ENCODE measurements at places on chromosomes 7 and 10.

- no peak for DNase-seq
Measured at GRCh38 chr10:56895306-56895705, 534.2 kb upstream of the ZWINT start.

GRCh38 chr7:105752671-105753275, 123.6 kb downstream of the ATXN7L1 start:
- DNase-seq, result no peak

DNA sequence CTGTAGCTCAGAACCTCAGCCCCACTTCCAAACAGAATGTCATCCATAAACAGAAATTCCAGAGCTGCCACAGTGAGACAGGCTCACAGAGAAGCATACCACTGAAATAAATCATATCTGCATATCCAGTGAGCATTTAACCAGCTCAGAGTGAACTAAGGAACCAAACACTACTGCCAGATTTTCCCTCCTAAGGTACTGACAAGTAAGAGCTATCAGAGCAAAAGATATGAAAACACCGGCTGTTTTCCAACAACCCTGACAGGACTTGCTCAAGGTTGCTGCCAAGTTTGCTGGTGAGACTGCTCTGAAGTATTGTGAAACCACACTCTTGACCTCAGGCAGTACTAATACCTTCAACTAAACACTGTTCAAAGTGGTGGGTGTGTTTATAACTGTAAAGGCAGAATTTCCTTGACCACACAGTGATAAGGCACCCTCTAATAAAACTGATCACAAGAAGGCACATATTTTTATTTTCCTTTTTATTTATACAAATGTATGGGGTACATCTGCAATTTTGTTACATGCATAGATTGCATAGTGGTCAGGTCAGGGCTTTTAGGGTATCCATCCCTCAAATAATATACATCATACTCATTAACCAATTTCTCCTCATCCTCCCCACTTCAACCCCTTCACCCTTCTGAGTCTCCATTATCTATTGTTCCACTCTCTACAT, 18.3 kb downstream of the SGMS1 start:
- peak; percentile 59 for DNase-seq

DNA sequence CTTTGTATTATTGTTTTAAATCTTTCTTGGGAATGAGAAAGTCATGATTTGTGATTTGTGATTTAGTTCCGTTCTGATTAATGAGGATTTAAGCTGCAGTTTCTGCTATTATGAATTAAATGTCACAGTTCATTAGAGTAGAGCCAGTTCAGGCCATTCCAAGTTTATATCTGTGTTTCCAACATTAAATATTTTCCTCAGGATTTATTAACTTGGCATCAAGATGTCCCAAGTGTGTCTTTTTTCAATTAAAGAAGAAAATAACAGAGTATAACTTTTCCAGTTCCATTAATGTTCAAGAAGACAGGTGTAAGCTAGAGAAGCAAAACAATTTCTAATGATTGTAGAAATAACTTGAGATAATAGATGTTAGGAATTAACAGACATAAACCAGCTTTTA, 1183.2 kb upstream of the CELF2 start:
- DNase-seq, result no peak

DNA sequence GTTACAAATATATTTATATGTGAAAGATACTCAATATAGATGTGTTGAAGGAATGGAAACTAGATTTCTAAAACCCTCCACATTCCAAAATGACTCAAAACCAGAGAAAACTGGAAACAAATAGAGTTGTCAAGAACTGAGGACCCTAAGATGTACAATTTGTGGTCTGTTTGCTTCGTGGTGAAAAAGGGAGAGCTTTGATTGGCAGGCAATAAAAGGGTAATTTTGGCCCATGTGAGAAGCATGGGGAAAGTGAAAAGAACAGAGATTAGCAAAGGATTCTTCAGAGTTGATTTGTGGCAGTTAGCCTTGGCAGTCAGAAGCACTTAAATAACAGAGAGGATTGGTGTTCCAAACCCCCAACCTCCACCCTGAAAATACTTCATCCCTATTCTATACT, 37.1 kb upstream of the DKK1 start:
- DNase-seq, result no peak

- no peak for DNase-seq
Measured at GRCh38 chr7:139852482-139852845, 23.4 kb downstream of the TBXAS1 start.

DNA sequence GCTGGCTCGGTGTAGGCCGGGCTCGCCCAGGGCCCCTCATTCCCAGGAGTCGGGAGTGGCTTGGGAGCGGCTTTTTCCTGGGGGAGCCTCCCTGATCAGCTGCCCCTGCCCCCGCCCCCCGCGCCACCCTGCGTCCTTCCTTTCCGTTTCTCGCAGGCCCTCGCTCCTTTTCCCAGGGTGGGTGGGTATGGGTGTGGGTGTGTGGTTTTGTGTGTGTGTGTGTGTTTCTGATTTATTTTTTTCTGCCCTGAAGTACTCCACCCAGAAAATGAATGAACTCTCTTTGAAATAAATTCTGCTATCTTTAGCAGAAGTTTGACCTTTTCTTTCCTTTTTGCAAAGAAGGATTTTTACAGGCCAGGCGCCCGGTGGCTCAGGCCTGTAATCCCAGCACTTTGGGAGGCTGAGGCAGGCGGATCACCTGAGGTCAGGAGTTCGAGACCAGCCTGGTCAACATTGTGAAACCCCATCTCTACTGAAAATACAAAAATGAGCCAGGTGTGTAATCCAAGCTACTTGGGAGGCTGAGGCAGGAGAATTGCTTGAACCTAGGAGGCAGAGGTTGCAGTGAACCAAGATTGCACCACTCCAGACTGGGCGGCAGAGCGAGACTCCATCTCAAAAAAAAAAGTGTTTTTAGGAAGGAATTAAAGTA, 30.0 kb upstream of the AP5Z1 start:
- no peak for DNase-seq

GRCh38 chr7:98203964-98204605, 7.2 kb upstream of the BHLHA15 start:
- no peak for DNase-seq

- DNase-seq, result no peak
Measured at GRCh38 chr10:96338279-96338925, 20.4 kb downstream of the OPALIN start.

DNA sequence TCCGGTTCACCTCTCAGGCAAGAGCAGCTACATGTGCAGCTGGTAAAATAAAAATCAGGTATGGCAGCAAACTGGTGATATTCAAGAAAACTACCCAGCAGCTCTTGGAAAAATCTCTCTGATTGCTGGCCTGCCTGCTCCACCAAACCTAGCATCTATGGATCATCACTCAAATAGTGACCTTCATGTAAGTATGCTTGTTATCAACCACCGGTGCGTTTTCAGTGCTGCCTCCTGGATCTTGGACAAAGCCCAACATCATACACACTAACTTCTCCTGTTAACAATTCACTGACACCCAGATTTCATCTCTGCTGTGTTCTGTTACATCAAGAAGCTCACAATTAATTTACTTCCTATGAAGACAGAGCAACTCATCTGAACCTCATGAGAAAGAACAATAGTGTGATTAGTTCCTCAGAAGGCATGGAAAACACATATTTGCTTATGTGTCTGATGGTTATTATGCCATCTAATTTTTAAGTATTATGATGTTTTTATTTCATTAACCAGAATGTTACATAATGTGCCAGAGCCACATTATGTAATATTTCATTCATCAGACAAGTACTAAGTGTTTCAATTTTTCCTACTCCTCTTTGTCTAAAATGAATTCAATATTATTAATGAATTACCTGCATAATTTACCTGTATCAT, 8.8 kb downstream of the CDK6 start:
- no peak for DNase-seq

DNA sequence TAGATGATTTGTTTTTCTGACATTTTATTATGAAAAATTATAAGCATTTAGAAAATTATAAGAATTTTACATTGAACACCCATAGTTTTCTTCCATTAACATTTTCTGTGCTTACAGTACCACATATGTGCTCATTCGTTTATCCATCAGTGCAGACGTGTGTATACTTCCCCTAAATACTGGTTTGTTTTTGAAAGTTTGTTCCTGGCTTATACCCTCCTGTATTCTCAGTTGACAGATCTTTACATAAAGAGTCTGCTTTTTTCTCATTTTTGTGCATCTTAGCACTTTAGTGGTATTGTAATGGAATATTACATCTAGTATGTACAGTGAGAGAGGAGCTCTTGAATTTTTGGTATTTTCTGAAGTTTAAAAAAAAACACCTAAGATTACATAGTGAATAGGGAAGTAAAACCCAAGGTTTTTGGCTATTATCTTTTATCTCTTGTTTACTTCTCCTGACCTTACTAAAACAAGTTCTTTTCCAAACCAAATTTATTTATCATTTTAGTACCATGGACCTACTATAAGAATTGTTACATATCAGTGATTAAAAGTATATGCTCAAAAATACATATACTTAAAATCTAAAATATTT, 8.1 kb downstream of the DLD start:
- no peak for DNase-seq

DNA sequence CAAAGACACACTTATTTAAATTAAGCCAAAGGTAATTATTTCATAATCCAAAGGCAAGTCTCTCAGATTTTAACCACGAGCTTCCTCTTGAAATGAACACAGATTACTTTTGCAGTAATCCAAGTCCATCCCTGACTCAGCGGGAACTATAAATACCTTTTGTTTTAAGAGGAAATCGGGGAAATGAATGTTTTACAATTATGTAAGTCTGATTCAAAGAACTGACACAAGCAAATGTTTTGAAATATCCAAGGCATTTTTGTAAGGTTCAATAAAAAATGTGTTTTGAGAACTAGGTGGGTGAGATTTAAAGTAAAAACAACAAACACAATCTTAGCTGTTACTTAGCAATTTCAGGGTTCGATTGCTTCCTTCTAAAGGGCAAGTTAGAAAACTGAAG, 179.8 kb upstream of the ASAH2 start:
- no peak for DNase-seq

GRCh38 chr10:33460505-33461294, 126.2 kb upstream of the NRP1 start:
- peak; percentile 14 for DNase-seq

DNA sequence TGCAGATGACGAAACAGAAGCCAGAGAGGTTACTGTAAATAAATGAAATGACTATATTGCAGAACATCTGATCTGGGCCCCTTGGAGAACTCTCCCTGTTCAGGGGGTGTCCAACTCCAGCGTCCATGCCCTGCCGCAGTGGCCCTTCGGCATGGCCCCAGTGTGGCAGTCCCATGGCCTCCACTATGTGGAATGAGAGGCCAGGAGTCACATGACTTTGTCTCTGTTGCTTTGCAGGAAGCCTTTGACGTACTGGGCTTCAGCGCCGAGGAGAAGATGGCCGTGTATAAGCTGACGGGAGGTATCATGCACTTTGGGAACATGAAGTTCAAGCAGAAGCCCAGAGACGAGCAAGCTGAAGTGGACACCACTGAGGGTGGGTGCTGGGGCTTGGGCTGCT, 15.6 kb upstream of the MYH16 start:
- no peak for DNase-seq

- DNase-seq, result peak; percentile 61
Measured at GRCh38 chr10:17674566-17674965, 30.6 kb downstream of the STAM start.

GRCh38 chr7:132871419-132871818, 210.5 kb downstream of the CHCHD3 start:
- DNase-seq, result no peak

DNA sequence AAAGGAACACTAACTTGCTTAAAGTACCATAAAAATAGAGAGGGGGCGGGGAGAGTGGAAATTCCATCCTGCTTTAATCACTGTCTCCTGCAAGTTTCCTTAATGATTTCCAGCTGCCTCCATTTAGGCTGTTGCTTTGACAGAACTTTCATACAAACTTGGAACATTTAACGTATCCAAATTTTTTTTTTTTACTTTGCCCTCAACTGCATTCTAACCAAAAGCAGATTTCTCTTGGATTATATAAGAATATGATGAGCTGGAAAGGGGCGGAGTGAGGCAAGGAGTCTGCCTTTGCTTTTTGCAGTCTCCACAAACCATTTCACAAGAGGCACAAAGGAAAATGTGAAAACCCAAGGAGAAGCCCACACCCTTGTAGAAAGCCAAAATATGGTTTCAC, 46.6 kb upstream of the COL1A2 start:
- DNase-seq, result no peak

- no peak for DNase-seq
Measured at GRCh38 chr10:1591045-1591444, 146.3 kb downstream of the ADARB2 start.

- DNase-seq, result peak; percentile 79
Measured at GRCh38 chr7:64300641-64301405, 12.9 kb upstream of the ZNF736 start.

GRCh38 chr7:28410628-28411531, 1.4 kb upstream of the CREB5 start:
- DNase-seq, result peak; percentile 39

GRCh38 chr10:88243836-88244730, 339.0 kb downstream of the RNLS start:
- no peak for DNase-seq

- no peak for DNase-seq
Measured at GRCh38 chr10:67784474-67784873, 53.5 kb downstream of the DNAJC12 start.

DNA sequence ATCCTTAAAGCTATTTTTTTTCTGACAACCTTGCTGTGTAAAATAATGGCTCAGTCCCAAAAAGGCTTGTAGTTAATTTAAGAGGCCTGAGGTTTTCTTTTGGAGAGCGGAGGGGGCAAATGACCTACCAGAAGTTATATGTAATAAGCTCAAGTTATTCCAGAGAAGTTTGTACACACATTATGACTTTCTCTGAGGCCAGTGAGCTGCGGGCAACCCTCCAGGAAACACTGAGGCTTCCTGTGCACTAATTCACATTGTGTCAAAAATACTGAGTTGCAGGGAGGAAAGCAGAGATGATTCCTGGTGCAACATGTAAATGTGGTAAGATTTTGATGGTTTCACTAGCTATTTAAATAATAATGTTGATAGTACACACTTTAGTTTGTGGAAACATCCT, 188.6 kb downstream of the DIP2C start:
- DNase-seq, result no peak

DNA sequence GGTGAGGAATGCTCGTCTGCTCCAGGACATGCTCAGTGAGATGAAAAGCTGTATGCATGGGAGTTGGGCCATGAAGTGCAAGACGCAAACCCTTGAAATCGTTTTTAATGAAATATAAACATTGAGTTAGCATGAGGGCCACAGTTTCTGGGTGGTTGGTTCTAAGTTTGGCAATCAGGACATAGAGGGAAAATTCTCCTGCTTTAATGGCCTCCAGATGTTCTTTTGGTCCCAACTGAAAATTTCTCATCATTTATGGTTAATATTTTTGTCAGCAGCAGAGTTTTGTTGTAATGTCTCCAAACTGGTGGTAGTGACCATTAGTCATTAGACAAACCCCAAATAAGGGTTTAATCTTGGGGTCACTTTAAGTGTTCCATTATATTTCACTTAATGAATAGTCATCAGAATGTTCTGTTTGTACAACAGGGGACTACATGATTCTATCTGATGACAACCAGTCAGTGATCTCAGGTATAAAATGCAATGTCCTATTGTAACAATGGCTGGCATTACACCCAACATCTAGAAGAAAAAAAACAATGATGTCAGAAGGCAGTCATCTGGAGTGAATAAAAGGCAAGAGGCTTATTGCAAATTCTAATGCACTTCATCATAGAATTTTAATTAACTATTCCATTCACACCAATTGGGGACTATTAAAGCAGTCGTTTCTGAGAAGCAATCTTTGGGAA, 197.4 kb downstream of the JCAD start:
- DNase-seq, result no peak

- no peak for DNase-seq
Measured at GRCh38 chr7:93150200-93150835, 2.1 kb upstream of the SAMD9L start.
